ENCODE measurements at places on chromosomes 3 and 15. TPM values are rescaled to one million over a fixed set of nuclear protein-coding genes. Genes with fewer than 3 reads are reported as not detected.

ATP13A5 gene
- 12.0 TPM for total RNA-seq

IL5RA gene
- total RNA-seq: 3.9 TPM

GRCh38 chr3:67381667-67382272 is 272.6 kb downstream of the SUCLG2 start:
- DNase-seq: peak; percentile 22

GOLGA6B gene
- total RNA-seq: not detected

GRCh38 chr3:12180218-12180617 is 21.5 kb upstream of the TIMP4 start:
- no peak for DNase-seq

DNA sequence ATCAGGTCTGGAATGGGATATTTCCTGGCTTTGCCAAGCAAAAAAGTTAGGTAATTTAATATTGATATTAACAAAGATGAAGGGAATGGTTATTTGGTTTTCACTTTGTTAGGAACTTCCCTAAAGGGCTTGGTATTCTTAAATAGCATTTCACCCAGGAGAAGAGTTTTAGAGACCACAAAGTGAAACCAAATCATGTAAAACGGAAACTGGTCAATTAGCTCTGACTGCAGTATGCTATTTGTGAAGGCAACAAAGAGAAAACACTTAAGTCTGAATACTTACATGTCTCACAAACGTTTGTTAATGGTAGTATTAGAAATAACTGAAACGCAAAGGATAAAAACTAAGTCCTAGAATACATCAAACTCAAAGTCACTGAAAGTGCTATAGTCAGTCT is 32.4 kb upstream of the SETMAR start:
- DNase-seq: no peak

DNA sequence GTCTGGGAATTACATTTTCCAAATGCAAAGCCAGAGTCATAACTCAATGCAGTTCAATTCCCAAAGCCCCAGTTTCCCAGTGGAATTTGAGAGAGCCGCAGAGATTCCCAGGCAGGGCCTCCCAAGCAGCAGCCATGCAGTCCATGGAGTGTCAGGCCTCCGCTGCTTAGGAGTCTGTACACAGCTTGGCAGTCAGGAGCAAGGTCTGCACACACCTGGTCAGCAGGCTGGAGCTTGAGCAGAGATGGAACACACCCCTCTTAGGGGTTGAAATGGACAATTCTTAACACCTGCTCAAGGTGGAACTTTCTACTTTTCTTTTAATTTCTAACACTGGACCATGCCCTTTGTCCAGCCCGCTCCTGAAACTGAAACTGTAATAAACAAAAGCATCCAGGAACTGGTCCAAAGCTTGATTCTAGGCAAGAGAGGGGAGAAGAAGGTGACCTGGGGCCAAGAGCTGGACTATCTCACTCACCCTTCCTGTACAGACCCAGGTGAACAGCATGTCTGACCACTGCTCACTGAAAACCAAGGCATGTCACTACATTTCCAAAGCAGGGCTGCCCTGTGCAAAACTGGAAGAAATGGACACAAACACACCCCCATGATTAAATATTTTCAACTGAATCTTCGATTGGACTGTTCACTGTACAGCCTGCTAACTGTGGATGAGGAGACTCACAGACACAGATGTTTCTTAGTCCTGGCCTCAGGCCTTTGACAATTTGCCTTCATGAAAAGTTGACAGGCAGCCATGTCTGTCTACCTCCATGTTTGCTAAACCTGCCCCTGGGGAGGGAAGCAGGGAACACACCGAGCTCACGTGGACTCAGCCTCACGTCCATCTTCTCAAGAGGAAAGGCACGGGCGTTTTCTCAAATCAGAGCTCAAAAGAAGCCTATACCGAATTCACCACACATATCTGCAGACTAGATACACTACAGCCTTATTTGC is 48.6 kb upstream of the DUSP7 start:
- no peak for DNase-seq

DNA sequence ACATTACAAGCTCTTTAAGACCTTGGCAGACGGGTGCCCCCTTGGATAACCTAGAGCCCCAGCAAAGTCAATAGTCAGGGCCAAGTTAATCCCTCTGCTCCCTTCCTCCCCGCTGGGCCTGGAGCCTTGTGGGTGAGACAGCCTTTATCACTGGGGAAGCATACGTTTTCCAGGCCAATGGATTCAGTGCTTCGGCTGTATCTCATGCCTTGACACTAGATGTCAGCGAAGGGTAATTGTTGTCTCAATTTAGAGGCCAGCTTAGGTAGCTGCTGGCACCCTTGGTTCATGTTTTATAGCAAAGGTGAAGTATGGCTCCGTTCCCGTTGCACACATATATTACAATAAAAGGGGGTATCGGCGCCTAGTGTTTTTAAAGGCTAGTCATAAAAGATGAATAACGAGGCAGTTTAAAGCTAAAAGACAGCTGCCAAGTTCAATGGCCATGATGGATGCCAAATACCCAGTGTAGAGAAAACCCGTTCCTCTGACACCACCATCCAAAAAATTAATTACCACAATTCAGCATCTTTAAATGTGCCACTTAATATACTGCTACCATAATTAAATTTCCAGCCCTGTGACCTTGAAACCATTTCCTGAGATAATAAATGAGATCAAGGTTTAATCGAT is 52.3 kb upstream of the BNIP2 start:
- peak; percentile 7 for DNase-seq

EIF4G1 gene
- total RNA-seq: 89.6 TPM

PRTG gene
- total RNA-seq: 16.4 TPM

TM4SF4 gene
- total RNA-seq: 2.6 TPM

DNA sequence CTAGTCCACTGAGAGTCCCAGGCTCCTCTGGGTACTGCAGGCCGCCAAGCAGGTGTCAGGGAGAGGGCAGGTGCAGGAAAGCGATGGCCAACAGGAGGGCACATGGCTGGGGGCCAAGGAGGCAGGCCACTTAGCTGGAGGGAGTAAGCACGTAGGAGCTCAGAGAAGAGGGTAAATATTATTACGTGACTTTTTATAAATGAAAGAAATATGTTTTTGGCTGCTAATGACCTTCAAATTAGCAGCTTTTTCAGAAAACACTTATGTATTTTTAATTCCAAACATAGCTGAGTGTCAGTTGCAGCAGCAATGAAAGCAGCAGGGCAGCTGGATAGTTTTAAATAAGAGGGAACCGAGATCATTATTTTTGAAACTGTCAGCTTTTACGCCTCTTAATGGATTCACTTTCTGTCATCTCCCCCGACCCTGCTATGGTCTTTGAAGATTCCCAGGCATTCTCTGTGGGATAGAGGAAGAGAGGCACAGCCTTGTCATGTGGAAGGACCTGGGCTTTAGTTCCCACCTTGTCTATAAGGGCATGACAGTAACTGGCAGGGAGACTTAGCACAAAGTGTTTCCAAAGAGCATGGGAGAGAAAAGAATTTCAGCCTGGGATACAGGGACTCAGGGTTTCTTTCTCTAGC is 477.1 kb downstream of the EPHB1 start:
- peak; percentile 9 for DNase-seq

- DNase-seq: no peak
These were observed 2.3 kb downstream of the B3GNT5 start for GRCh38 chr3:183255348-183255730.

TMEM115 gene
- 19.7 TPM for total RNA-seq

GRCh38 chr15:50251638-50252182 is 13.8 kb downstream of the HDC start:
- DNase-seq: no peak

DNA sequence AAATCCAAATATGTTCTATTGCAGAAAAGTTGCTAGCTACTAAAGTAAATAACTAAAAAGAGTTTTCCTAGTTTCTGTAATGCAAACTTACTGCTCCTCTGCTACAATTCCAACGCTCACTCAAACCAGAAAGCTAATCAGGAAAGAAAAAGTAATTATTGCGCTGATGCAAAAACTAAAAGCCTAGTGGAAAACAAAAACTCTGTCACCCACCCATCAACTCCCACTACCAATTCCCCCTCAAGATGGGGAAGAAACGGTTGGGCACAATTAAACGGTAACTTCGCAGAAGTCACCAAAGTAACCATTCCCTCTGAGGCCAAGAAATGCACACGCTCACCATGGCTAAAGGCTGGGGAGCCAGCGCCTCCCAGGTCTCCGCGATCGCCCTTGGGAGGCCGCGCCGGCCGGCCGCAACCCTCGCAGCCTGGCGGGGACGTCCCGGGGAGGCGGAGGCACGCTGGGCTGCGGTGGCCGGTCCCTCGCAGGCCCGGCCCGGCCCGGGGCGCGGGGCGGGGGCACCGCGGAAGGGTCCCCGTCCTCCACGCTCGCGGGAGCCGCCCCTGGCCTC is 684 bp downstream of the SLTM start:
- peak; percentile 56 for DNase-seq

GRCh38 chr3:12135029-12135657 is 23.6 kb downstream of the TIMP4 start:
- DNase-seq: peak; percentile 54

P4HTM gene
- total RNA-seq: 53.0 TPM

DNA sequence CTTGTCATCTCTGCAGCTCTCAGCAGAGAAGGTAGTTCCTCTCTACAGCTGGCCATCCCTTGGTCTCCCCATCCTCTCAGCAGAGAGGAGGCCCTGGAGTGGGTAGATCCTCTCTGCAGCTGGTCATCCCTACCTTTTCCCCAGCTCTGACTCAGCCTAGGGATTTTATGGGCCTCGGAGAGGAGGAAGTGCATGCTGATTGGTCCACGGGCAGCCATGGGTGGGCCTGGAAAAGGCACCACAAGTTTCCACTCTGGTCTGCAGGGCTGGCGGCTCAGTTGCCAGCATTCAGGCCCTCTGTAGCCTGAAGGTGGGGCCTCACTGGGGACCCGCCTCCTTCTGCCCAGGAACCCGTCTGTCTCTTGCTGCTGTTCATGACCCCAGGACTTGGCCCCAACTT is 36.9 kb downstream of the NR1D2 start:
- no peak for DNase-seq

DNA sequence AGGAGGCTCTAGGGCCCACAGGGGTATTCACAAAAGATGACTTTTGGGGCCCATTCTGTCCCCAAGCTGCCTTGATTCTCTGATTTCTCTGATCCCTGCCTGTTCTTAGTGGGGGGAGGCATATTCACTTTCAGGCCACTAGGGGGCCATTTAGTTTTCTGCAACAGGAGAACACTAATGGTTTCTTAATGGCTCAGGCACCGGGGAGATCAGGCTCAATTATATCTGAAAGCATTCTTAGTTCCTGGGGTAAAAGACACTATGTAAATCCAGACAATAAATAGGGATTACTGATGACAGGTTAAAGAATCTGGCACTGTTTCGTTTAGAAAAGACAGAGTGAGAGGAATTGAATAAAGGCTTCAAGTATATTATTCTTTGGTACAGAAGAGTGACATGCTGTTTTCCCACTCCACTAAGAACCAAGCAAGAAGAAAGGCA is 2.5 kb upstream of the INAFM2 start:
- DNase-seq: peak; percentile 72

SEMA3G gene
- 1.4 TPM for total RNA-seq

SCN11A gene
- total RNA-seq: 2.2 TPM

GRCh38 chr15:64361259-64361658 is 5.3 kb upstream of the CSNK1G1 start:
- DNase-seq: no peak

GRCh38 chr15:57003418-57003817 is 85.0 kb downstream of the TCF12 start:
- DNase-seq: no peak

- no peak for DNase-seq
These were observed 254.7 kb downstream of the EDEM1 start for GRCh38 chr3:5442106-5442785.

- no peak for DNase-seq
These were observed 457.9 kb downstream of the SI start for GRCh38 chr3:164620423-164620822.

DNA sequence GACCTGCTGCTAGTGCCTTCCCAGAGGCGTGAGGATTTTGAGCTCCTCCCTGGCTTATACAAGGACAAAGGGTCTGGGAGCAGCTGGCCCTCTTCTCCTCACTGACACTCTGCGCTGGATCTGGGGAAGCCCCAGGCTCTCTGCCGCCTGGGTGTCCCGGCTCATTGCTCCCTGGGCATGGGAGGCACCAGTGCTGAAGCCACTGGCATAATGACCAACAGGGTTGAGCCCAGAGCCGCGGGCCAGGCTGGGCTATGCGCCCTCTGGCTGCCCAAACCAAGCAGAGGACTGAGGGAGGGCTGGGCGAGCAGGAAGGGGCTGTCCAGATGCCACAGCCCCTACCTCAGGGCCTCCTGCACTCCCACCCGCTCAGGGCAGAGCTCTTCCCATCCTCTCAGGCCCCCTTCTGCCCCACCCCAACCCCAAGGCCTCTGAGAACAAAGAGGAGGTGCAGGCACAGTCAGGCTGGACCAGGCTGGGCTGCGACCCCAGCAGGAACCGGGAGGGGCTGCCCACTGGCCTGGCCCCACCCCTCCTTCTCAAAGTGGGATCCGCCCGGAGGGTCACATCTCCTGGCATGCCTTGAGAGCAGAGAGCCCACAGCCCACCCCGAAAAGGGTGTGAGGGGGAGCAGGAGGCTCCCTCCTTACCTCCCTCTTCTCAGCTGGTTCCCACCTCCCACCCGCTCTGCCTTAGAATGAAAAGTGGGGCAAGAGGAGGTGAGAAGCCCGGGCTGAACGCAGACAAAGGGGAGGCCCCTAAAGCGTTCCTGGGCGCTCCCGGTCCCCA is 1.6 kb downstream of the LINGO1 start:
- DNase-seq: no peak

GRCh38 chr15:55183679-55184078 is 13.1 kb downstream of the RSL24D1 start:
- no peak for DNase-seq

CCDC191 gene
- total RNA-seq: 3.4 TPM

MEX3B gene
- total RNA-seq: 16.4 TPM

DNA sequence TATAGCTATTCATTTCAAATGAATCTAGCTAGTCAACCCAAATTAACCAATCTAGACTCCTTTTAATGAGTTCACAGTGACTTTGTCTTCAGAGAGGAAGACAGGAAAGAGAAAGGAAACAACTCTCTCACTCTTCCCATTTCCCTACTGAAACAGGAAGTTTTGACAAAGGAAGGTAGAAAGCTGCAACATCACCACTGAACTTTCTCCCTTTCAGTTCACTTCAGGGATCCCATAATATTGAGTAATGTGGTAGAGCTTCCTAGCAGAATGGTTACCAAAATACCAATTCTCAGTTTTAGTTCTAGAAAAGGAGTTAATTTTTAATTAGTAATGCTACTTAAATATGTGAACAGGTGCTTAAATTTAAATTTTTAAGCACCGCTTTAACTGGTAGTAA is 7.5 kb downstream of the VPS13C start:
- no peak for DNase-seq

DNA sequence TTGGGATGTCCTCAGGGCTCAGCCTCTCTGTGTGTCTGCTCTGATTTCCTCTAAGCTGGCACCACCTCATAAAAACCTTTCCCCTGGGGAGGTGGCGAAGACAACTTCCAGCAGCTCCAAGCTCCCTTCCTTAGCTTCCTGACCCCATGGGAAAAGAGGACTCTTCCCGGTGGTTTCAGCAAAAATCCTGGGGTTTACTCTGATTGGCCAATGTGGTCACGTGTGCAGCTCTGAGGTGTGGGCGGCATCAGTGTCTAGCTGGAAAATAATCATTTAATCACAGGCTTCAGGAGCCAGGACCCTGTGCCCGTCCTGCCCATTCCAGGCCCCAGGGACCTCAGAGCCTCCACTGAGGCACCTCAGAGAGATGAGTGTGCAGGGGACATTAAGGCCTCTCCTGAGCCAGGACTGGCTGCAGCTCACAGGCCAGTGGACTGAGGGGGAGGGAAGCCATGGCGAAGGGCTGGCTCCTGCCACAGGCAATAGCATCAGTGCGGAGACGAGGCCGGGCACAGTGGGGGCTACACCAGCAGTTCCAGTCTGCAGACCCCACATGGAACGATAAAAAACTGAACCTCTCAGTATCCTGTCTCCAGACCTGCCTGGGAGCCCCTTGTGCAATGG is 104.1 kb downstream of the TPRA1 start:
- no peak for DNase-seq

- DNase-seq: peak; percentile 84
These were observed 339.7 kb downstream of the MECOM start for GRCh38 chr3:169323578-169324451.

GRM7 gene
- total RNA-seq: 4.1 TPM

Measured in umbilical cord (tissue), 2 donors.